HuH-7 (cell line): ENCODE measurements at places on chromosomes 5 and 9.

DNA sequence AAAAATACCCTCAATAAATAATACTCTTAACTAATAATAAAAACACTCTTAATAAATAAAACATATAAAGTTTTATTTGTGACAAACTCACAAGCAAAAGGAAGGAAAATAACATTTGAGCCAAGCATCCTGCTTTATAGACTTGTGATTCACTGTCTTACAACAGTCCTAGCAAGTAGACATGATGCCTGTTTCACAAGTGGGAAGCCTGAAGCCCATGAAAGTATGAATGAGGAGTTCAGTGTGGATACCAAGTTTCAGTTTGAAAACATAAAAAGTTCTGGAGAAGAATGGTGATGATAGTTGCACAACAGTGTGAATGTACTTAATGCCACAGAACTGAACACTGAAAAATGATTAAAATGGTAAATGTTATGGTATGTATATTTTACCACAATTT, 10.9 kb downstream of the HABP4 start:
- no peak for DNase-seq

DNA sequence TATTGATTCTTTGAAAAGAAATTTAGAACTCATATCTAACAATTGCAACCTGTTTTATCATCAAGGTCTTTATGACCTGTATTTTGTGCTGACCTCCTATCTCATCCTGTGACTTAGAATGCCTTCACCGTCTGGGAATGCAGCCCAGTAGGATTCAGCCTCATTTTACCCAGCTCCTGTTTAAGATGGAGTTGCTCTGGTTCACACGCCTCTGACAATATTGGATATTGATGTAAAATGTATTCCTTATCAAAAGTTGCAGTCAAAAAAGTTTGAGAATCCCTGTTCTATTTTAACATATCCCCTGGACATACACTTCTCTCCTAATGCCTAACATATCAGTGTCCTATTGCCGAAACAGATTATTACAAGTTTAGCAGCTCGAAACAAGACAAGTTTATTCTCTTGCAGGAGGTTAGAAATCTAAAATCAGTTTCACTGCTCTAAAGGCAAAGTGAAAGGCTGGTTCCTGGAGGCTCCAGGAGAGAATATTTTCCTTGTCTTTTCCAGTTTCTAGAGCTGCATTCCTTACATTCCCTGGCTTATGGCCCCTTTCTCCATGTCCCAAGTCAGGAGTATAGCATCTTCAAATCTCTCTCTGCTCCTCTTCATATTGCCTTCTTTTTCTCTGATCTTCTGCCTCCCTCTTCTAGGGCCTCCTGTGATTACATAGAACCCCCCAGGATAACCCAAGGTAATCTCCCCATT, 31.5 kb upstream of the LVRN start:
- DNase-seq = no peak

DNA sequence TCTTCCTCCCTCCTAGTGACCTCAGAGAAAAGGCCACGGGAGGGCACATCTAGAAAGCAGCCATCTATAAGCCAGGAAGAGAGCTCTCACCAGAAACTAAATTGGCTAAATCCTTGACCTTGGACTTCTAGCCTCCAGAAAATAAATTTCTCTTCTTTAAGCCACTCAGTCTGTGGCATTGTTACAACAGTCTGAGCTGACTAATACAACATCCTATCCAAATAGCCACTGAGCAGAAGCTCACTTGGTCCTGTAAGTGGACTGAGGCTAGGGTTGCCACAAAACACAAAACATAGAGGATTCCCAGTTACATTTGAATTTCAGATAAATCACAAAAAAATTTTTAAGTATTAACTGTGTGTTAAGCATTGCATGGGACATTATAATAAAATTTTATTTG, 383.4 kb downstream of the MLLT3 start:
- DNase-seq = no peak

GRCh38 chr5:1180841-1181271, 20.5 kb upstream of the SLC6A19 start:
- no peak for DNase-seq

GRCh38 chr5:59287361-59287760, 606.2 kb downstream of the PDE4D start:
- DNase-seq = no peak
